ENCODE measurements at places on chromosomes 4 and X.

GRCh38 chr4:11149612-11150259 lies 279.0 kb downstream of the HS3ST1 start:
- no peak for DNase-seq

- DNase-seq = no peak
Observed at GRCh38 chrX:5051831-5052491, 1176.7 kb downstream of the NLGN4X start.

DNA sequence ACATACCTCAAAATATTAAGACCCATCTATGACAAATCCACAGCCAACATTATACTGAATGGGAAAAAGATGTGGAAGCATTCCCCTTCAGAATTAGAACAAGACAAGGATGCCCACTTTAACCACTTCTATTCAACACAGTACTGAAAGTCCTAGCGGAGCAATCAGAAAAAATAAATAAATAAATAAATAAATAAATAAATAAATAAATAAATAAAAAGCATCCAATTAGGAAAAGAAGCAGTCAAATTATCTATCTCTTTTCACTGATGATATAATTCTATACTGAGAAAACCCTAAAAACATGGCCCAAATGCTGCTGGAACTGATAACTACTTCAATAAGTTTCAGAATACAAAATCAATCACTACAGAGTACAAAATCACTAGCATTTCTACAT lies 67.5 kb downstream of the PRR32 start:
- DNase-seq = no peak

DNA sequence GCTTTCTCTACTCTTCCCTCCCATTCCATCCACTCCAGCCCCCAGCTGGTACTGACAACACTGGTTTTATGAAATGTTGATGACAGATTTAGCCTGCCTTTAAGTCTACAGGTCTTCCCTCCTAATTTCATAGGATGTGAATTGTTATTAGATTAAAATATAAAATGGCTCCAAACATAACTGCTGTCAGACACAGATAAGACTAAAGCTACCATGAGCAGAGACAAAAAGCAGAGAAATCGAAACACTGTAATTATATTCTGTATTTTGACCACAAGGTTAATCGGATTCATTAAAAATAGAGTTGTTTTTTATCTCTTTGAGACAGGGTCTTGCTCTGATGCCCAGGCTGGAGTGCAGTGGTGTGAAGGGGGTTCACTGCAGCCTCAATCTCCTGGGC lies 28.3 kb downstream of the SEC24D start:
- DNase-seq = no peak

DNA sequence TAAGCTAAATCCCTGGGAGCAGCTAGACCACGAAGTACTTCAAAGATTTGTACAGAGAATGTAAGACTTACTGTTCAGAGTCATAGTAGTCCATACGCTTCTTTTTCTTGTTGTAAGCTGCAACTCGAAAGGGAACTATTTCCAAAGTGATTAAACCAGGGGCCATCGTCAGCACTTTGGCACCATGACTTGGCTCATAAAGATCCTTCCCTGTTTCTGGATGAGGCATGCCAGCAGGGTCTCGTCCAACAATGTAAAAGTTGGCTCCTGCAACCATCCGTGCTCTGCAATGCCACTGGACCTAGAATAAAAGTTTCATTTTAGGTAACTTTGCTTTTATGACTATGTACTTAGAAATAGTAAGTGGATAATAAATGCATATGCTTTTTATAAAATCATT lies 88.5 kb downstream of the PAPSS1 start:
- DNase-seq = no peak

DNA sequence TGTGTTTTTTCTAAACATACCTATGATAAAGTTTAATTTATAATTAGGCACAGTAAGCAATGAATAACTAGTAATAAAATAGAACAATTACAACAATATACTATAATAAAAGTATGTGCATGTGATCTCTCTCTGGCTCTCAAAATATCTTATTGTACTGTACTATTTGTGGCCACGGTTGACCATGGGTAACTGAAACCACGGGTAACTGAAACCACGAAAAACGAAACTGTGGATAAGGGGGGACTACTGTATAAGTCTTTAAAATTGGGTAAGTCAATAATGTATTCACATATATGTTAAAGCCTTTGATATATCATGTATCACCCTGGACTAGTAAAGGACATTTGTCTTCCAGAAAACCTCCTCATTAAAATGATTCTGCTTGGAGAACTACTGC lies 20.0 kb downstream of the TMEM154 start:
- DNase-seq = no peak

DNA sequence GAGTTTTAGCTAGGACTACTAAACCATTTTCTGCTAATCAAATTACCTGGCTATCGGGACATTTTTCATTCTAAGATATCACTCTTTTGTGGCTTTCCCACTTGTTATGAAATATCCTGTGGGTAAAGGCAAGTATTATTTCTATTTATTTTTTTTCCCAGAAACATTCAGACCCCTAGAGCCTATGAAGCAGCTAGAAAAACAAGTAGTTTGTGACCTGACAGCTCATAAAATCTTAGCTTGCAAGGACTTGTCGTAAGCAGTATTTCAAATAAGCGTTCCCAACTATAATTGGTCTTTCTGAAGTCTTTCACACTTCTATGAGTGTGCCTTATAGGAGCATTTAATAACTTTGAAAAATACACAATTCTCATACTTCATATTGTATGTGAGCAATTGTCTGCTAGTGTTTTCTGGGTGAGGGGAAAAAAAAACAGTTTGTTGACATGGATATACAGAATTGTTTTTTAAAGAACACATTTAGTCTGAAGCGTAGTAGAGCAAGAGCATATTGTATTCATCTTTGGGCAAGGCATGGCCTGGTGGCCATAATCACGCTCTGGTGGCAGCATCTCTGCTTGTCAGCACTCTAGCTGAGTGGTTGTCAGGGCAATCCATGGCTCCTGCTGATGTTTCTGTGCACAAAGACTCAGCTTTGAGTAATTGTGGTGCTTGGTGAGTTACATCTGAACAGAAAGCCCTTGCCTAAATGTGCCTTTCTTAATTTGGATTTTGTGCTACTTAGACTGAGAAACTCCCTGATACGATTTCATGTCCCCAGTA lies 2.6 kb downstream of the MCUB start:
- no peak for DNase-seq

DNA sequence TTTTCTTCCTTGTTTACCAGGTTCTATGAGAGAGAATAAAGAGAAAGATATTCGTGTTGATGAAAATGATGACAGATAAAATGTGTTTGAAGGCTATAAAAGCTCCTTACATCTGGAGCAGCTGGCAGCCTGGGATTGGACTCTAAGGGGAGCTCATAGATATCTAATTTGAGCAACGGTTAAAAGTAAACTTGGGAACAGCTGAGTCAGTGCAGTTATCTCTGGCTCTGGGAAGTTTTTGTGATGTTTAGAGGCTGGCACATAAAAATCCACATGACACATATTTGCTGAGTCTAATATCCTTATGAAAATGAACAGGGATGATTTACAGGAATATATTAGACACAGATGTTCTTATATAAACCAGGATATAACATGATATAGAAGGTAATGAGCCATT lies 331.8 kb upstream of the TENM3 start:
- DNase-seq = no peak

DNA sequence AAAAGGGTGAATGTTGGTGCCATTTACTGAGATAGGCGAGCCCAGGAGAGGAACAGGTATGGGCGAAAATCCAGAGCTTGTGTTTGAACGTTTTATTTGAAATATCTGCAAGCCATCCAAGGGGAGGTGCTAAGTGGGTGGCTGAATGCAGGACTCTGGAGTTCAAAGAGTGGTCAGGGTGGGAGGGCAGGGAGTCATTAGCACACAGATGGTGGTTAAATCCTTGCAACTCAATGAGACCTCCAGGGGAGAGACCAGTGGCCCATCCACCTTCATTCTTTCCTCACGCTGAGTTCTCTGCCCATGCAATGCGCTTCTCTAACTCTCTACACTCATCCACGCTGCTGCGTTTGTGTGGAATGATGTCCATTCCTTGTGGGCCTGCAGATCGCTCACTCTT lies 101.1 kb downstream of the VCX3B start:
- no peak for DNase-seq

DNA sequence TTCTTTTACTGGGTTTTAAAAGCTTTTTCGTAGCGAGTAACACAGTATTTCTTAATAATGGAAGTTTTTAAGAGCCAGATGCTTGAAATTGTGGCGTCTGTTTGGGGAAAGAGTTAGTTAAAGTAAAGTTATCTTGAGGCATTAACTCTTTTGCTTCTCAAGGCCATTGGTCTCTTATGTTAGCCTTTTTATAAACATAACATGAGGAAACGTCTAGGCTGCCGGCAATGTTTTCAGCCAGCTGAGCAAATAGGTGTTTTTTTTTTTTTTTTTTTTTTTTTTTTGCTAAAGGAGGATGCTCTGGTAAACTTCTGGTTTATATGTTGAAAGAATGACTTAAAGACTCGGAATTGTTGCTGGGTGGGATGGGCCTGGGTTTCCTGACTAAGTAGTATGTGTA lies 51.1 kb upstream of the RBMX start:
- DNase-seq = no peak

GRCh38 chr4:4202510-4202909 lies 24.2 kb downstream of the OTOP1 start:
- no peak for DNase-seq

DNA sequence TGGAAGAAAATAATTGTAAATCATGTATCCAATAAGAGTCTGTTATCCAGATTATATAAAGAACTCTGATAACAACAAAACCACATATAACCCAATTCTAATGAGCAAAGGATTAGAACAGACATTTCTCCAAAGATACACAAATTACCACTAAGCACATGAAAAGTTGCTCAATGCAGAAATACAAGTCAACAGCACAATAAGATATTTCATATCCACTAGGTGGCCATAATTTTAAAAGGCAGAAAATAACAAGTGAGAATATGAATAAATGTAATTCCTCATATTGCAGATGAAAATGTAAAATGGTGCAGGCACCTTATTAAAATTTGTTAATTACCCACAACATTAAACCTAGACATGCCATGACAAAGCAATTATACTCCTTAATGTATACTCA lies 73.9 kb upstream of the ZCCHC13 start:
- DNase-seq = no peak

- DNase-seq = no peak
Observed at GRCh38 chrX:153688071-153688470, 345 bp downstream of the SLC6A8 start.

DNA sequence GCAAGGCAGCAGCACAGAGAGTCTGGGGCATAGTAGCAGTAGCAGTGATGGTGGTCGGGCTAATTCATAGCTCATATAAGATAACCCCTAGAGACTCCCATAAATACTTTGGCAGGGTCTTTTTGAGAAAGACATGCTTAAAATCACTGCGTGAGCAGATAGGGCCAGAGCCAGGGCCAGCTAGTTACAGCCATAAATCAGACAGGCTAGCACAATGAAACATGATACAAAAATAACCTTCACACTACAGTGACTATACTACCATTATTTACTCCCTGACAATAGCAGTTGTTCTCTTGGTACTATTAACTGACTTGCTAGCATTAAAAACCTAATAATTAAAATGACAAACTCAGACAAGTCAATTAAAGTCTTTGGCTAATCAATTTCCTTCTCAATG lies 295.9 kb downstream of the SMARCA1 start:
- DNase-seq = no peak

GRCh38 chr4:84232309-84233095 lies 266.6 kb downstream of the NKX6-1 start:
- DNase-seq = no peak

- no peak for DNase-seq
Observed at GRCh38 chrX:33307911-33308354, 96.6 kb upstream of the DMD start.

DNA sequence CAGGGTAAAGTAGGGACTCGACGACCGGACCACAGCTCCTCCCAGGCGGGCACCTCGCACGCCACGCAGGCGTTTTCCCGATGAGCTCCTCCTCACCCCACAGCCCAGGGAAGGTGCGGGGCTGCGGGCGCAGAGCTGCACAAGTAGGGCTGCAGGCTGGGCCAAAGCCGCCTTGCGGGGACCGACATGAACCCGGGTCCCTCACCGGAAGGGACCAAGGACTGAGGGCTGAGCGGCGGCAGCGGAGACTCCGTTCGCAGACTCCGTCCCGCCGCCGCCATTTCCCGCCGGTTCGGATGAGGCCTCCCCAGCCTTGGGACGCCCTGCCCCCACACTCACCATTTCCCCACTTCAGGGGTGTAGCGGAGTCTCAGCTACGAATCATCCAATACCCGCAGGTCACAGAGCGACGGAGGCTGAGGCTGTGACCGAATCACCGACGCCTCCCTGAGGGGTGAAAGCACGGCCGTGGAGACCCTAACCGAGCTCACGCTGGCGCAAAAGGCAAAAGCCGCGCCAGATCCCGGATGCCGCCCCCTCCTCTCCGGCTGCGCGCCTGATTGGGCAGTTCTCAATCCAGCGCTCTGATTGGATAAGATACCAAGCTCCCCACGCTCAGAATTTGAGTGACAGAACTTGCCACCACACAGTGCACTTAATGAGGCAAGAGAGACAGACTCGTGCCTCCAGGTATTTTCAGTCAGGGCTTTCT lies at the start of gene ZNF732:
Gene ZNF732 (minus strand): TSS at position 506 of the 712 bp plus-strand sequence. CDS start 164 bp downstream, at position 342.
- no peak for DNase-seq

DNA sequence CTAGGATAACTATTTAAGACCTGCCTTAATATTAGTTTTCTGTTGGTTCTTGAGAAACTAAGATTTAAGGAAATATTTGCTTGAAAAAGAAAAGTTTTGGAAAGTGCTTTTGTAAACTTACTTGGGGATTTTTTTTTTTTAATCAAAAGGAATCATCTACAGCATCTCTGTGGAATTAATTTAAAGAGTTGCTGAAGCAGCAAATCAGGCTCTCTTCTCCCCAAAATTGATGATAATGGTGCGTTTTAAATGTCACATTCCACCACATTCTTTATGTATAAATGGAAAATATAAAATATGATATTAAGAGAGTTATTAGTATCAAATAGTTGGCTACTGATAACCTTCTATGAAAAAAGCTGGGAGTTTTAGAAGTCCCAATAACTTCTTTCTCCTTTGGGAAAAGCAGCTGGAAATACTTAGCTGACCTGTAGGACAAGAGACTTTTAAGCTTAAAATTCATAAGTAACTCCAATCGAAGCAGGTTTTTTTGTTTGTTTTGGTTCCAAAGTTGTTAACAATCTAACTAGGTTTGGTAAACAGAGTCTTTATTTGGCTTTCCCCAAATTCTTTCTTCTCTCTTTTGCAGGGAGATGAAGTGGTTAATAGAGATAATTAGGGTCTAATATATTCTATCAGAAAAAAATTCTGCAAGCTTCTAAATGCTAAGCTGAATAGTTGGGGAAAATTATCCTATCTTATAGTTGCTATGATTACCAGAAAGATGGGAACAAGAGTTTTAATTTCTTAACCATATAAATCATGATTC lies 4.4 kb downstream of the KLF3 start:
- DNase-seq = no peak

GRCh38 chrX:81390237-81390636 lies 188.3 kb downstream of the SH3BGRL start:
- no peak for DNase-seq

GRCh38 chrX:8724300-8724699 lies 7.6 kb downstream of the ANOS1 start:
- no peak for DNase-seq

GRCh38 chr4:141587897-141588296 lies 48.5 kb upstream of the IL15 start:
- DNase-seq = no peak

Measured in T-helper 9 cell (primary cell).